ENCODE measurements at places on chromosomes 11 and 22. TPM values are rescaled to one million over a fixed set of nuclear protein-coding genes. Genes with fewer than 3 reads are reported as not detected.

The ABTB2 gene
- 1.2 TPM for total RNA-seq

DNA sequence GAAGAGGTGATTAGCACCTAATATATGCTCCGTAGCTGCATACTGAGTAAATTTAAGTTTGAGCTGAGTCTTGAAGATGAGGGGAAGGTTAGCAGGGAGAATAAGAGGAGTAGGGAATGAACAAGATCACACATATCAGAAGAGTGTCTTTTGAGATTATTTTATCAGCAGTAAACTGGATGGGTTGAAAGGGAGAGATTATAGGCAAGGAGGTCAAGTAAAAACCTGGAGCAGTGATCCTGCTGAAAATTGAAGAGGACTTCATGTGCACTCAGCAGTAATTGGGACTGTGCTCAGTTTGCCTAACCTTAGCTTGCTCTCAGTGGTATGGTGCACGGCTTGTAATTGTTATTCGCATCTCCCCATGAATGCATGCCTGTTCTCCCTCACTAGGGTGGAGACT is 79.5 kb upstream of the PICALM start:
- peaks cover 31% of the 10 kb centered on the region for H3K4me1 ChIP-seq
- no peak overlapping the region for H3K4me3 ChIP-seq
- H3K27ac ChIP-seq, result no peak overlapping the region
- DNase-seq, result no peak
- H3K27me3 ChIP-seq, result no peaks in the 10 kb centered on the region
- no peaks in the 10 kb centered on the region for H3K36me3 ChIP-seq

- H3K36me3 ChIP-seq, result no peaks in the 10 kb centered on the region
- DNase-seq, result peak; percentile 70
- H3K27ac ChIP-seq, result peak overlapping the region; percentile 65
- no peak overlapping the region for H3K4me3 ChIP-seq
Observed at GRCh38 chr11:76577226-76577920, 93.2 kb downstream of the LRRC32 start.

GRCh38 chr11:58318532-58318931 is 40.3 kb downstream of the OR5B17 start:
- no peaks in the 10 kb centered on the region for H3K4me1 ChIP-seq
- no peak overlapping the region for H3K27ac ChIP-seq
- no peak overlapping the region for H3K4me3 ChIP-seq
- DNase-seq, result no peak
- no peaks in the 10 kb centered on the region for H3K27me3 ChIP-seq
- H3K36me3 ChIP-seq, result no peaks in the 10 kb centered on the region

Data from thyroid gland (tissue), 4 donors.